Fibroblast of mammary gland (primary cell): ENCODE measurements at places on chromosomes 2 and 18.

DNA sequence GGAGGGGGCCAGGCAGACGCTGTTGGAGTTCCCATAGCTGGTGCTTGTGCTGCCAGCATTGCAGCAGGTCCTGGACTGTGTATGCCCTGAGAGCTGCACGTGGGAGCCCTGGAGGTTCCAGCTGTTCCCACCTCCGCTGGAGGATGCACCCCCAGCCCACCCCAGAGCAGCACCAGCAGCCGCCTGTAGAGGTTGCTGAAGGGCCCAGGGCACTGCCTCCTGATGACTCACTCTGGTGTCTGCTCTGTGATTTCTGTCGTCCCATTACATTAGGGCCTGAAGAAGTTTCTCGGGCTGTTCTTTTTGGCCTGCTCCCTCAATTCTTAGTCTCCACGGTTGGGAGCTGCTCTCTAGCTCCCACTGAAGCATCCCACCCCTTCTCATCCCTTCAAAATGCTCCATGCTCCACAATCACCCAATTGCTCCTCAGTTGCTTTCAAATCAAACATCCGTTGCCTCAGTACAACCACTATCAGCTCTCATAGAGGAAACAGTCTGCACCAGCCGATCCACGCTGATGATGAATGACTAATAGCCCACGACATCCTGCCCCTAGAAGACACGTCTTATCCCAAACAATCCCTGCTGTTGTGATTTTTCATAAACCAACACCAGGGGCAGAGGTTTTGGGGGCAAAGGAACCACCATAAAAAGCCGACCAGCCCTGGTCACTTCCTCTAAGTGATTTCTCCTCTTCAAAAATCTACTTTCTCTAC, 65.2 kb upstream of the RNF152 start:
- peak; percentile 24 for DNase-seq

GRCh38 chr18:425106-425745, 75.3 kb downstream of the COLEC12 start:
- DNase-seq = no peak

DNA sequence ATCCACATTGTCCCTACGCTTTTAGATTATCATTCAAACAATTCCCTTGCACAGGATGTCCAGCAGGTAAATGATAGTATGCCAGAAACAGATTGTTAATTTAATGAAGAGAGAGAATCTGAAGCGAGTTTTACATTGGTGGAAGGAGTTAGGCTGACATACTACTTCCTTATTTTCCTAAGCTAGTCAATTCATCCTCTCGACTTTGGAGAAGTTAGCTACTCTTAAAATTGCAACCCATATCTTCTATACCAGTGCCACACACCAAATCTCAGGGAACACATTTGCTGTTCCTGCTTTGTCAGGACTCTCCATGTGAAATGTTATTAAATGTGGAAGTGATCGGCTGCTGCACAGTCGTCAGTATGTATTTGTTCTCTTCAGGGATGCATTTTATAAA, 249.2 kb downstream of the NAPG start:
- DNase-seq = no peak

DNA sequence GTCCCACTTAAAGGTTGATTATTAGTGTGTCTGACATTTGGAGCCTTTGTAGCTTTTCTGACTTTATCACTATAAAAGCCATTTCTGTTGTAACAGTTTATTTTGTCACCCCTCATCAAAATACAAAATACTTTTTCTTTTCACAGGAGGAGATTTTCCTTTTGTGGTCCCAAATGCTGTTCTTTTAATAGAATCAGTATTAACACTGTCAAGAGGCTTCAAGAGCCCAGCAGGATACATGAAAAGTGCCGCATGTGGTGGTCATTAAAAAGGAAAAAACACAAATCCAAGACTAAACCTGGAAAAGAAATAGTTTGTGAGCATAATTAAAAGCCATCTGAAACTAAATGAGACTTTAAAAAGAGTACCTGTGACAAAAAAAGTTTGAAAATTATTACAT, 515.7 kb downstream of the DCDC2C start:
- no peak for DNase-seq

- peak; percentile 71 for DNase-seq
Observed at GRCh38 chr18:10121786-10122515, 208.1 kb downstream of the VAPA start.

DNA sequence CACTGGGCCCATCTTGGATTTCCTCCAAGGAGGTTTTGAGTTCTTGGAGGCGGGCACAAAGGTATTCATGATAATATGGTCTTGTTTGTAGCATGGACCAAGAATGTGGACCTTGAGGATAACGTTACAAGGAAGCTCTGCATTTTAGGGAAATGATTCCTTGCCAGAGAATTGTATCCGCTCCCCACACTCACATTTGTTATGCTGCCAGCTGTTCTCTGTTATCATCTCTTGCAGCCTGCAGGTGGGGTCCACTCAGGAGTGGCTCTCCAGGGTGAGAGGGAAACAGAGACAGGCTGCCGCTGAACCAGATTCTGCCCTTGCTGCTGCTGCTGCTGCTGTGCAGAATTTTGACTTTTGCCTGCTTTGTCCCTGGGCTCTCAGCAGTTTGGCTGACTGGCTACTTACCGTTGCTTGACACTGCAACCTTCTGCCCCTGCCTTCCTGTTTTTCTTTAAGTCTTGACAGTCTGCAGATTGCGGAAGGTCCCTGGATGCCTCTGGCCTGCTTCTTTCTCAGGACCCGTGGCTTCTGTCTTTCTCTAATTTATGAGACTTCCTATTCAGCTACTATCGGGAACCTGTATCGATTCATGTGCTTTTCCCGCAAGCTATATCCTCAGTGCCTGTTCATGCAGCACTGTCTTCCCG, 122.3 kb upstream of the DOCK10 start:
- peak; percentile 36 for DNase-seq

DNA sequence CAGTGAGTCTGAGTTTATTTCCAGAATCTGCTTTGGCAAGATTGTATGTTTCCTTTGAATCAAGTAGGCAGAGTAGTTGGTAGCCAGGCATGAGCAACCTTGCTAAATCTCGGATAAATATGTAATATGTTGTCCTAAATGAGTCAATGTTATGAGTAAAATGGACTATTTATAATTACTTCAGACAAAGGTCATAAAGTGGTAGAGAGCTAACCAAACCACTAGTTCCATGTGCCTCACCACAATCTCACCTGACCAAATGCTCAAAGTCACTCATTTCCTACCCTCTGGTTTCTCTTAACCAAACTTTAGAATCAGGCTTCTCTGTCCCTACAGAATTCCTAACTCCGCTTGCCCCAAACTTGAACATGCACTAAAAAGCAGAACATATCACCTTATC, 261.2 kb upstream of the FSIP2 start:
- DNase-seq = no peak

DNA sequence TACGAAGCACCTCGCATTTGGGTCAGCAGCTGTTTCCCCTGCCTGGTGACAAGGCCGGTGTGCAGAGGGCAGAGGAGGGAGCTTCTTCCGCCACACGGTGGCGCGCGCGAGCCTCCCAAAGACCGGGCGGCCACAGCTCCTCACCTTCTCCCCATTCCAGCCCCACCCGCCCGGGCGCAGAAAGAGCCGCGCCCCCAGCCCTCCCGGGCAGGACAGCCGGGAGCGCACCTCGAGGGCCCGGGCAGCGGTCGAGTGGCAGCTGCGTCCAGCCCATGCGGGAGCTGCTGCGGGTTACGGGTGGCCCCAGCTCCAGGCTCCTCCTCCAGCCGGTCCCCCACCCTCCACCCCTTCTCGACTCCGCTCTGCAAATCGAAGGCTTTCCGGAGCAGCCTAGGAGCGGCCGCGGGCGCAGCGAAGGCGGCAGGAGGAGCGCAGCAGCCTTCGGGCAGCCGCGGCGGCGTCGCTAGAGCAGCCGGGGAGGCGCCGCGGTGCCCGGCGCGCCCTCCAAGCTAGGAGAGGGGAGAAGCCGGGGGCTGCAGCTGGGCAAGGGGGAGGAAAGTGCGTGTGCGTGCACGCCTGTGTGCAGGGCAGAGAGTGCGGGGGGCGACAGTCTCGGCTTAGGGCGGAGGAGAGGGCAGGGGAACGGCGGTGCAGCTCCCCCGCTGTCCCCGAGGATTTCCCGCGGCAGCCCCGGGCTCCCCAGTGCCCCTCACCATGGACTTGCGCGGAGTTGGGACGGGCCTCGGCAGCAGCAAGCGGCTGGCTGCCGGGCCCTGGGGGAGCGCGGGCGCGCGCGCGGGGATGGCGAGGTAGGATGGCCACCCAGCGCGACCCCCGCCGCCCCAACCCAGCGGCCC, at the start of gene CCDC85A:
Gene CCDC85A (plus strand): TSS at position 348 of the 857 bp plus-strand sequence. CDS start 635 bp downstream, outside the sequence.
- DNase-seq = peak; percentile 69

DNA sequence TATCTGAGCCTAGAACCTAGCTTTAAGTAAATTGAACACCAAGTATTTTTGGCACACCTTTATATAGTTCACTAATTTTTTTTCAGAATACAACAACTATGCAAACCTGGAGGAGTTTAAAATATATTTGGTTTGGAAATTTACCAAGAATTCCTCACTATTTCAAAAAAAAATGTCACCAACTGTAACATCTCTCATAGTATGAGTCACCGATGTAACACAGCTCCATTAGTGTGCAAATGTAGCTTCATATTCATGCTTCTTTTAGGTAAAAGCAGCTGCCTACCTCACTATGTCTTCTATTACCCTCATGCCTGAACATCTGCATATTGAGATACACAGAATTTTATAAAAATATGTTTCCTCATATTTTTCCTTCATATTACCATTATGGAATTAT, 80.5 kb downstream of the NRXN1 start:
- peak; percentile 28 for DNase-seq

GRCh38 chr18:54192415-54192814, 32.1 kb downstream of the MBD2 start:
- no peak for DNase-seq
